ENCODE measurements at places on chromosomes 5 and 9.

DNA sequence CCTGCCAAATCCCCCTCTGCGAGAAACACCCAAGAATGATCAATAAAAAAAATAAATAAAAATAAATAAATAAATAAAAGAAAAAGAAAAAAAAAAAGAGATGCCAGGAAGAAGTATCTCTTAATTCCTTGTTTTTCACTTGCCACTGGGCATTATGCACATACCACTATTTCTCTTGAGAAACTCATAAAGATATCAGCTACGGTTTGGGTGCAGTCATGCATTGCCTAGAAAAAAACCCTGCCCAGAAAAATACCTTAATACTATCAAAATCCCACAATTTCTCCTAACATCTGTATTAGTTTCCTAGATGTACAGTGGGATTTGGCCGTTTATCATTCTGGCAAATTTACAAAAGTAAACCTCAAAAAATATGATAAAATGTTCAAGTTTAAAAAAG lies 22.5 kb downstream of the DTWD2 start:
- no peak for DNase-seq

DNA sequence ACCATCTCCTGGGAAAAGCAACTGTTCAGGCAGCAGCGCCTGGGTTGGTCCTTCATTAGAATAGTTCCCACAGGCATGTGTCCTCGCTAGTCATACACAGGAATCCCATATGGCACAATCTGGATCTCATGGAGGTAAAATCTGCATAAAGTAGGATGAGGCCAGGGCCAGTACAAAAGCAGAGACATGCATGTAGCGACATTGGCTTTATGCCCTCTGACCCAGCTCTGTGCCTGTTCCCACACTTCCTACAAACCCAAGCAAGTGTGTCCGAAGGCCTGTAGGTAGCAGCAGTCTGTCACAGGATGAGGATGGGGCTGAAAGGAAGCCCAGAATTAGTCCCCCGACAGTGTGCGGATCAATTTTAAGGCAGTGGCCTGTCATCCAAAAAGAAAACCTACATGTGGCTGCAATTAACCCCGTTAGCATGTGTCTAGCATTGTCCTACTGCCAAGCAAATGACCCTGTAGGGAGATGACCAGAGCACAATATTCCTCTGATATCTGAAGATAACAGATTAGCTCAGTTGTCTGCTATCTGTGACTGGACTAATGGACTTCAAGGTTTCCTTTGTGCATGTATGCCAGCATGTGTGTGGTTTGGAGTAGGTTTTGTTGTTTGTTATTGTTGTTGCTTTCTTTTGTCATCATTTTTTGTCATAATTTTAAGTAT lies 178.8 kb downstream of the TMEM161B start:
- DNase-seq: no peak

GRCh38 chr9:91519520-91520277 lies 96.1 kb upstream of the NFIL3 start:
- peak; percentile 45 for DNase-seq

- DNase-seq: no peak
Measured at GRCh38 chr5:38710627-38711026, 135.2 kb upstream of the OSMR start.

DNA sequence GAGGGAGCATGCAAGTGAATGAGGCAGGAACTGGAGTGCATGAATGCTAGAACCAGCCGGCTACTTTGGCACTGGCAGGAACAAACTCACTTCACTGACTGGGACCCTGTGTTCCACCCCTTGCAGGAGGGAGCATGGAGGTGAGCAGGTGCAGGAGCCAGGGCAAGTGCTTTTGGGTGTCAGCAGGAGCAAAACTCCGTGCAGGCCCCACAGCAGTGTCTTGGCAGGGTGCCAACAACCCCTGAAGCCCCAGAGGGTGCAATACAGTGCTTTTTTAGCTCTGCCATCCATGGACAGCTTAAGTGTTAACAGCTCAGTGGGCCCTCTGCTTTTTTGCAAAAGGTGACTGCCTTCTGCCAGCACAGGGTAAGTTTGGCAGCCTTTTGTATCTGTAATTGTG lies 245.8 kb upstream of the PCSK5 start:
- no peak for DNase-seq

DNA sequence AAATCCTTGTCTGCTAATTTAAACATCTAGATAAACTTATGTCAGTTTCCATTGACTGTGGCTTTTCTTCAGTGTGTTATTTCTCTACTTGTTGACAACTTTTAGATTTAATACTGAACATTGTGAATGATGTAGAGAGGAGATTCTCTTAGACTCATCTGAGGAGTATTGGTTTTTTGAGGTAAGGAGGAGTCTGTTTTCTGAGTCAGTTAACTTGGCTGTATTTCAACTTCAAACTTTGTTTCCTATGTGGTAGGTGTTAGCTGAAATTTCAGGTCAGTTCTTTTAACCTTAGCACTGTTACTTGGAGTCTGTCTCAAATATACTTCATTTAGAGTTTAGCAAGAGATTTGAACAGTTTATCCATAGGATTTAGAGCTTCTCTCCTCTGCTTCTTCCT lies 67.9 kb downstream of the XRCC4 start:
- DNase-seq: no peak

DNA sequence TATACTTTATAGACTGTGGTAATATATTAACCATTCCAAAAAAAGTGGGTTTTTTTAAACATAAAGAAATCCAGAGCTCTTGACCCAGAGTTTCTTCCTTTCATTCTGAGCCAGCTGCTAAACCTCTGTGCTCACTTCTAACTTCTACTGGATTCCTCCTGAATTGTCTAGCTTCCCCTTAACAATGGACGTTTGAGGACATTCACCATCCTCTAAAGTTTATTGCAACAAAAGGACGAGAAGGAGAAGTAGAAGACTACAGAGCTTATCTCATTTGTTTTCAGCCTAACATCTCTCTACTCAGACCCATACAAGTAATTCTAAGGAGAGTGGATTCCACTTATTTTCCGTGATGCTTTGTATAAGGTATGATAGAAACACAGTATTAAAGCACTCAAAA lies 284.2 kb downstream of the MAST4 start:
- DNase-seq: no peak

GRCh38 chr9:135326633-135327152 lies 152.9 kb upstream of the PPP1R26 start:
- DNase-seq: no peak

DNA sequence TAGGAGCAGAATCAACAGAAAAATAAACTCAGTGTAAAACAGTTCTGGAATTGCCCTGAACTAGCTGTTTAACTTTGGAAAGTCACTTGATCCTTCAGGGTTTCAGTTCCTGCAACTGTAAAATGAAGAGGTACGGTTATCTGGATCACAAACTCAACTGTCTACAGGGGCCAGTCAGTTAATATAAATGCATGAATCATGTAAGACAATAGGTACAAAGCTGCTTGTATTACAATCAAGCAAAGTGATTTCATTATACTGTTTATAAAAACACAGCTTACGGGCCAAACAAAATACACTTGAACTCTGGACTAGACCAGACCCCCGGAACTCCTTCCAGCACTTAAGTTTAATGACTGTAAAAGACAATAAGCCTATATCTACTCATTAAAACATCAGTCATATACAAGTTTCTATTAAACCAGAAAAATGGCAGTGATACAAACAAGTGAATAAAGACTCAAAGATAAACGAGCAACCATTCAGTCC lies 73.0 kb downstream of the MRPS27 start:
- DNase-seq: no peak

DNA sequence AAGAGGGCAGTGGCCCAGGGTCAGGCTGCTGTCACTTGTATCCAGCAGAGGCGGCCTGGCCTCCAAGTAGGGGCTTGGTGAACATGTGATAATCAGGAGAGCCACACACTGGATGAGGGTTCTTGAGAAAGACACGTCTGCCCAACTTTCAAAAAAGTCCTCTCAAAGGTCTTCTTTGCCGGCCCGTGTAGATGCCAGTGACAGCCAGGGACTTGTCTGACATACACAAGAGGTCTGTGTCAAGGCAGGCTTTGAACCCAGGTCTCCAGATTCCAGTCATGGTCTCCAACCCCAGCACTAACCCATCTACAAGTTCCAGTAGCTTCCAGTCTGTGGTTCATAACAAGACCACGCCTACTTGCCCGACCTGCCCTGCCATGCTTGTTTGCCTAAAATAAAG lies 7.9 kb upstream of the AMBP start:
- no peak for DNase-seq

GRCh38 chr5:180739271-180739670 lies 587 bp downstream of the OR2Y1 start:
- no peak for DNase-seq

GRCh38 chr9:109311731-109312130 lies 9.1 kb downstream of the EPB41L4B start:
- no peak for DNase-seq

DNA sequence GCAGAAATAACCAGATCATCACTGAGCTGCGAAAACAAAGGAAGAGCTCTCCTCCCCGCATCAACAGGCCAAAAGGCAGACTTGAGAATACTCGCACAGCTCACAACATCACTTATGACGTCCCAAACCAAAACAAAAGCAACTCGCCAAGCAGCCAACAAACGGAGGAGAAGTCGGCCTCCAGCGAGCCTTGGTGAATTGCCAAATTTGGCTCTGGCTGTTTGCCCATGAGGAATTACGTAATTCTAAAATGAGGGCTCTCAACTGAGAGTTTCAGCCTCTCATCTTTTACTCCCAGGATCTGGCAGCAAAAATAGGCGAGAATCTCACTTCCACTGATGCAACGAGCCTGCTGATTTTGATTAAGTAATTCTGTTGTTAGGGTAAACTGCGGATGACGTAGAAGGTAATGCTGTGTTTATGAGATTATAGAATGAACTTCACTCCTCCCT lies 51.7 kb upstream of the SEMA6A start:
- peak; percentile 10 for DNase-seq

DNA sequence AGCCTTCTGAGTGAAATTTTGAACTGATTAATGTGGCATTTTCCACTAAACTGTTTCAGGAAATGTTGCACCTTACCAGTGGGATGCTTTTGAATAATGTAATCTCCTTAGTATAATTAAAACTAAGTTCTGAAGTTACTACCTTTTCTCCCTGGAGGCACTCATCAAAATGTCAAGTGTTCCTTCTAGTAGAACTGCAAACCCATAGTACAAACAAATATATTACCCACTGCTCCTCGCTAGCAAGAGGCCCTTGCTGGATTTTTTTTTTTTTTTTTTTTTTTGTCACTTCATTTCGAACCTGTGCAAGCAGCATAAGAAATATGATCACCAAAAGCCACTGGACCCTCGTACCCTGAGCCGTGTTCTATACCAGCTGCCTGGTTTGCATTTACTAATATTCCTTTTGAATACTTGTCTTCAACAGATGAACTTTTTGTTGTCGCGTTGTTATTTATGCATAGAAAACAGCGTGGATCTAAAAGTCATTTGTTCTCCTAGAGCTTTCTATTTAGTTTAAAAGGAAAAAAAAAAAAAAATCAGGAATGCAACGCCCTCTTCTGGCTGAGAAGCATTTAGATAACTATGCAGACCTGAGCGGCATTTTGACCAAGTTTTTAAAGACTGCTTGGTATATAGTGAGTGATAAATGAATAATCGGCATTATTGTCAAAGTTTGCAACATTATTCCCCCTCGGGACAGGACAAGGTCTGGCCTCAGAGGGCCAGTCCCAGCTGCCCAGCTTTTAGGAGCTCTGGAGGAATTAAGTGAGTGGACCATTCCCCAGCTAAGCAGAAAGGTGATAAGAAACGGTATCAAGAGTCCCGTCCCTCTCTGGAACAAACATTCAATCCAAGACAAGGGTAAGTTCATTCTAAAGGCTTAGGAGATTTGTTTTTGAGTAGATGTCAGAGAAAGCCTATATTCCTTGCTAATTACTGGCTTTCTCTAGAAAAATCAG lies 162.5 kb upstream of the KIF2A start:
- peak; percentile 7 for DNase-seq

GRCh38 chr5:53031695-53032096 lies 42.5 kb downstream of the ITGA2 start:
- peak; percentile 29 for DNase-seq

- peak; percentile 88 for DNase-seq
Measured at GRCh38 chr9:94805585-94805984, 79.1 kb downstream of the AOPEP start.

GRCh38 chr9:94734054-94734754 lies 7.7 kb downstream of the AOPEP start:
- DNase-seq: no peak

GRCh38 chr5:172959824-172960799 lies 888 bp downstream of the RPL26L1 start:
- no peak for DNase-seq

- DNase-seq: no peak
Measured at GRCh38 chr5:118115791-118116190, 872.6 kb downstream of the DTWD2 start.

DNA sequence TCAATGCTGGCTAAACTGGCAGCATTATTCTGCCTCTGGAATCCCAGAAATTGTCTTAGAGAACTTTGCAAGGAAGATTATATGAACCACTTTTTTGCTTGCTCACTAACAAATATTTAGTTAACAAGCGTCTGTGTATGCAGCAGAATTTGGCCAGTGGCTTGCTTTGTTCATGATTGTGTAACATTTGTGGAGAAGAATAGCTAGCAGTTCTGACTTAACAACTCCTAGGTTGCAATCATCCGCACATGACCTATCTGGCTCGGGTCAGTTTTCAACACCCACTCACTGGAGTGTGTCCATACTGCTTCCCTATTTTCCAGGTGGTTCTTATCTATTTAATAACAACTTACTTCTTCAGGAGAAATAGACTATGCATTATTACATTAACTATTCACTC lies 98.5 kb downstream of the SNX18 start:
- DNase-seq: peak; percentile 74

DNA sequence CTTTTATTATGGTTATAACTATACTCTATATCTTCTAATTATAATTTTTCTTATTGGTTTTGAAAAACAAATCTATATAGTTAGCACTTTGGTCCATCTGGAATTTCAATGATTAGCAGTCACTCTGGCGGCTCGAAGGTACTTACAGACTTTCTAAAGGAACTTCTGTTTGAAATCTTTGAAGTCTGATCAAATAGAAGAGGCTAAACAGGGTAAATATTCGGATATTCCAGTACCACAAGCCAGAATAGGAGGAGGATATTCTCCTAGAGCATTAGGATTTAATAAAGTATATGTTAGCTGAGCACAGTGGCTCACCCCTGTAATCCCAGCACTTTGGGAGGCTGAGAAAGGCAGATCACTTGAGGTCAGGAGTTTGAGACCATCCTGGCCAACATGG lies 38.7 kb upstream of the HSD17B3 start:
- no peak for DNase-seq

- DNase-seq: no peak
Measured at GRCh38 chr5:179475208-179475751, 75.1 kb upstream of the RUFY1 start.

DNA sequence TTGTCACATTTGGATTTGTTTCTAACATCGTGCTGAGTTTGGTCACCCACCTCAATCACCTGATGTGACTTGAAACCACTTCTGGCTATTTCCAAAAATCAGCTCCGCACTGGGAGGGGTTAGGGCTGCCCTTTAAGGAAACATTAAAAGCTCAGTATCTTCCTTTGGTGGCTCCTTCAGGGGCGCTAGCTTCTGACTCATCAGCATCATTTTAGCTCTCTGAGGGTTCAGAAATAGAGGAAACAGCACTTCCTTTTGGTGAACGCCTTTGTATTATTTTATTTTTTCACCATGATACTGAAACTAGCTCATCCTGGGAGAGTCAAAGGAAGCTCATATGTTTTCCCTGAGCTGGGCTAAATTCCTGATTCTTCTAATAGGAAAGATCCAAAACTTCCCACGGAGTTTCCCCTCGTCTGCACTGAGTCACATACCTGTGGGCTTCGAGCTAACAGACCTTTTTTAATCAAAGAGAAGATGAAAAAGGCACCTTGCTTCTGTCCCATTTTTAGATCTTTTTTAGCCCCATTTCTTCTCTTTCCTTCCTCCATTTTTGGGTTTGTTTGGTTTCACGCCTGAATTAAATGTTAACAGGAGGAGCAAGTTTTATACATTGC lies 48.2 kb downstream of the ROPN1L start:
- DNase-seq: no peak

- no peak for DNase-seq
Measured at GRCh38 chr5:663436-664342, 29.5 kb downstream of the TPPP start.
